HT-29 (cell line): ENCODE measurements at places on chromosomes 2 and 18. TPM values are rescaled to one million over a fixed set of nuclear protein-coding genes. Genes with fewer than 3 reads are reported as not detected.

DNA sequence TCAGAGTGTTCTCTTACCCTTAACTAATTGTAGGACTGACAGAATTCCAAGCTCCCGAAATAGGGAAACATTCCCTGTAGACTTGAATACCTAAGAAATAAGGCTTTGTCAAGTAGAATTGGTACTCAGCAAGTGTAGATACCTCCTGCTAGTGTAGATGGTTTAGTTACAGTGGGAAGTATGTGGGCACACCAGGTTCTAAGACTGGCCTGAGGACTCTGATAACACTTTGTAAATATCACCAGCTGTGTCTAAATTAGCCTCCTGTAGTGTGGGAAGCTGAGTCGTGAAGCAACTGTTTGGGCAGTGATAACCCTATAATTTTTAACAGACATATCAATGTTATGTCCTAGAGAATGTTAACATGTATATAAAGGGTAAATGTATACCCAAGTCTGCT is 304.5 kb downstream of the SLC8A1 start:
- no peak for DNase-seq

DNA sequence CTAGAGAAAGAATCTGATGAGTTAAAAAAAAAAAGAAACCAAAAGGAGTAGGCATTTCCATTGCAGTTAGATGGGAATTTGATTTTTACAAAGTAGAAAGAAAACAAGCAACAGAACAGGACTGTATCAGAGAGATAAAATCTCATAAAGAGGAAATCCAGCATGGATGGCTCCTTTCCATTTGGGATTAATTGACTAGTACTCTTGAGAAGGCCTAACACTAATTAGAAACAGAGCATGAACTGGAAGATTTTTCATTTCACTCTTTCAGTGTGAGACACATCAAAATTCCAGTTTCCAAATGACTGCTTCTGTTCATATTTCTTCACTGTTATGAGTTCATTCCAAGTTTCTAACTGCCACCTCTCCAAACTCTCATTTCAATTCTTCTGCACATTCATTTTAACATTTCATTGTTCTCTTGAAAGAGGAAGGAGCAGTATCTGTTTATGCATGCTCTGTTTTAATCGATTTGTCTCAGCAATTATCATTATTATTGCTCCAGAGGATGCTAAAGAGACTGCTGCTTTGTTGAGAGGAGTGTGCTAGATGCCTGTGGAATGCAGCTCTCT is 108.8 kb upstream of the PIEZO2 start:
- no peak for DNase-seq

DNA sequence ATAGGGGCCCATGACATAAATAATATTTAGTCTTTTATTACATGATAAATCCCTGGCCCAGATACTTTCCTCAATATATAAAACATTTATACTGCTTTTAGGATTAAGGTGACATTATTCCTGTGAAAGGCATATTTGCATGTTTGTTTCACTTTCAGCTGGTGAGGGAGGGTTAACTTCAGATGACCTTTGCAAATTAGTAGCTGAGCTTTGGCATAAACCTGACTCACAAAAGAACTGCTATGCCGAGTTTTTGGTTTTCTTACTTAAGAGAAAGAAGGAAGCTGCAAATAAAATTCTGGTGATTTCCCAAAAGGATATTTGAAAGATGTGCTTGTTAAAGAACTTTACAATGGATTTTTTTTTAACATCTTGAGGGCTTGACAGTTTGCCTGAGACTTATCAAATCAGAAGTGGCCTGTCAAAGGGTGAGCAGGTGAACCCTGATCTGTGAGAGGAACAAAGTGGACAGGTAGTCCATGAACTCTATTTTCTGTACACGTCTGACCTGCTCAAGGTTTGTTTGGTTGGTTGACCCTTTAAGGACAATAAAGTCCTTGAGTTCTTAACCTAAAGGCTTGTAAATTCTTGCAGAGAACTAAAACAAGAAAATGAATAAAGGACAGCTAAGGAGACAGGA is 93.5 kb downstream of the FAM124B start:
- DNase-seq, result no peak

GRCh38 chr2:27408601-27409320 is 630 bp downstream of the PPM1G start:
- peak; percentile 39 for DNase-seq

- no peak for DNase-seq
These were observed 309.7 kb downstream of the RAD51AP2 start for GRCh38 chr2:17208511-17208910.

DNA sequence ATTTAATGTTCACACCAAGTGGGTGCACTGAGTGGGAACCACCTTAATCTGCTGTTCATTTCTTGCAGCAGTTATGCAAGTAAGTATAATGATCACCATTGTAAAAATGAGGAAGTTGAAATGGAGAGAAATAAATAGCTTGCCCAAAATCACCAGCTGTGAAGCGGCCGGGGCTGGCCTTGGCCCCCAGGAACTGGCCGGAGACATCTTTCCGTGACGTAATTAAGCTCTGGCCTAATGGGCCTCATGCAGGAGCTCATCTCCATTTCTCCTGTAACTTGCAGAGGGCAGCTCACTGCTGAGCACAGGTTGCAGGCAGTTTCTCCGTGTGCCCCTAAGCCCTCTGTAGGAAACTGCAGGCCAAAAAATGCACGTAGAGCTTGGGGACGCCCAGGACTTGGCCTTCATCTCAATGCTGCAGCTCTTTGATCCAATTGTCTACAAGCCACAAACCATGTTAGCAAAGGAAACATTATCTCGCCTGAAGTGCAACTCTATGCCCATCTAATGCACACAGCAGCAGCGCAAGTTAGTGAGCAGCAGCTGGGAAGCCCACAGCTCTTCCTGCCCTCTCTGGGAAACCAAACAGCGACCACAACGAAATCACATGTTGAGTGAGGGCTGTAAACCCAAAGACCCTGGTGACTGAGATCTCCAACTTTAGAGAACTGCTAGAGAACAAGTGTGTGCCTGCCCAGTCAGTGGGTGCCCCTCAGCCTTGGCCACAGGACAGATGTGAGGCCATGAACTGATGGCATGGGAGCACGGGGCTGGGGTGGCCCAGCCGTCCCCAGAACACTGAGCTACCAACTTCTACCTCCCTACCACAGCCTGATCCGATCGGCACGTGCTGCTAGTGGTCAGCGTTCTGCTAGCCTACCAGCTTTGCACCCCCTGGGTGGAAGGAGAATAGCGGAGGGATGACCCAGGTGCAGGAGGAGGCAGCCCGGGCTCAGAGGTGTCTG is 28.8 kb downstream of the APCDD1 start:
- DNase-seq, result no peak

DNA sequence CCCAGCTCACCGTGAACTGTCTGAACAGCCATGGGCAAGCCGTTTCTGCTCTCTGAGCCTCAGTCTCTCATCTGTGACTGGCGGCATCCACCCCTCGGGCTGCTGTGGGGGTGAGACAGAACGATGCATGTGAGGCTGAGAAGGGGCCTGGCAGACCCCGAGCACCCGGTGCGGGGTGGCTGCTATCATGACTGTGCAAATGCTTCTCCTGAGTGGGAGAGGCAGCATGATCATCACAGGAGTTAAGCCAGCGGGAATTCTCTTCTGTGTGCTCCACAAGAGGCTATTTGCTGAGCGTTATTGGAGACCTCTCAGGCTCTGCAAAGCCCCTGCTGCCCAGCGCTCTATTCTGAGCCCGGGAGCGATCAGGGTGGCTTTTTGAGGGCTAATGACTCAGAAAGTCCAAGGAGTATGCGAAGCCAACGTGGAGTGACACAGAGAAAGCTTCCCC is 45.8 kb upstream of the ID2 start:
- DNase-seq, result no peak

DNA sequence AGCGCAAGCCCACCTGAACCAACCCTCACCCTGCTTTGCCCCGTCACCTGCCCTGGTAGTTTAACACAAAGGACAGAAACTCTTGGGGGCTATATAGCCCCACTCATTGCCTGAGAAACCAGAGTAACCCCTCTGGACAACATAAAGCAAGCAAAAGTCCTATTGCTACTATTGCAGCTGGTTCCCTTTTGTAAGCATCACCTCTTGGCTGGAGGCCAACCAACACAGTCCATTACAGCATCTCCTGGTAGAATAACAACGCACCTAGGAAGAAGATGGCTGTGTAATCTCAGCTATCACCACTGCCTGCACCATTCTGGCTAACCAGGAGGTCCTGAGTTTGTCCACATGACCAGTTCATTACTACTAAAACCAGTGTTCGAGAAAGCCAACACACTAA is 36.4 kb downstream of the FLACC1 start:
- no peak for DNase-seq

DNA sequence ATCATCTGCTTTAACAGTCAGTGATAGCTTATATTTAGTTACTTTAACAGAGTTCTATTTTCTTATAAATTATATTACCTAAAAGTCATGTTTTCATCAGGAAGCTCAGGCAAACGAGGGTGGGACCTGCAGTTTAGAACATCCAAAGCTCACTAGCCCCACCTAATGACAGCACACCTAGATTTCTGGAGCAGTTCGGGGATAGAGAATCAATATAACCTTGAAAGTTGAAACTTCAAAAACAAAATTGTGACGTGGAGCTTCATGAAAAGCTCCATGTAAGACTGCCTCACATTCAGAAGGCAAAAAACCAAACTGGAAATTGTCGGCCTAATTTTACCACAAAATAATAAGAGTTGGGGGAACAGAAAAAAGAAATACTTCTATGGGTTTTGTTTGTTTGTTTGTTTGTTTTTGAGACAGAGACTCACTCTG is 185.9 kb upstream of the CCDC150 start:
- DNase-seq, result peak; percentile 62

- no peak for DNase-seq
These were observed 10.2 kb downstream of the TMEM177 start for GRCh38 chr2:119689218-119689617.

GRCh38 chr2:233428438-233428837 is 74.1 kb downstream of the DGKD start:
- no peak for DNase-seq

DNA sequence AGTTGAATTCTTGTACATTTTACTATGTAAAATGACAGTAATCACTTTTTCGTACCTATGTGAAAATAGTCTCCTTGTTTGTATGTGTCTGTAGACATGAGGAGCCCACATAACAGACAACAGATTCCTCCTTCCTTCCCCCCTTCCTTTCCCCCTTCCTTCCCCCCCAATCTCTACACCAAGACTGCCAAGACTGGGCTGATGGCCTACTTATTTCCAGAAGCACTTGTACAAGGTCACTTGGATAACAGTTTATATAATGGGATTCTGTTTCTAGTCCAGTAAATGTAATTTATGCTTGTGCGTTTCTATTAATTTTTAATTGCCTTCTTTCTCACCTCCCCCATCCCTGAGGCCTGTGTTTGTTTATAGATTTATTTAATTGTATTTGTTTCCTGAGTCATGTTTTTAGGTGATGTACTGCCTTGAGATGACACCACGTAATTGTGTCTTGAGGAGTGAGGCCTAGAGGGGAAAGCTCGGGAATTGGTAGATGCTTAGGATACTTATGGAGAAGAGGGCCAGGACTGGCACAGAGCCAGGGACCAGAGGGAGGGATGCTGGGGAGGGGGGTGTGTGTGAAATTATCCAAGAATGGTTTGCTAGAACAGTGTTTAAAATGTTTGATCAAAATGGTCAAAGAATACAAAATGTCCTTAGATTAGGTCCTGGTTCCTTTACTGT is 12.3 kb downstream of the B3GNT2 start:
- DNase-seq, result no peak

- DNase-seq, result no peak
These were observed 487.0 kb downstream of the SUCLG1 start for GRCh38 chr2:83972128-83972527.

DNA sequence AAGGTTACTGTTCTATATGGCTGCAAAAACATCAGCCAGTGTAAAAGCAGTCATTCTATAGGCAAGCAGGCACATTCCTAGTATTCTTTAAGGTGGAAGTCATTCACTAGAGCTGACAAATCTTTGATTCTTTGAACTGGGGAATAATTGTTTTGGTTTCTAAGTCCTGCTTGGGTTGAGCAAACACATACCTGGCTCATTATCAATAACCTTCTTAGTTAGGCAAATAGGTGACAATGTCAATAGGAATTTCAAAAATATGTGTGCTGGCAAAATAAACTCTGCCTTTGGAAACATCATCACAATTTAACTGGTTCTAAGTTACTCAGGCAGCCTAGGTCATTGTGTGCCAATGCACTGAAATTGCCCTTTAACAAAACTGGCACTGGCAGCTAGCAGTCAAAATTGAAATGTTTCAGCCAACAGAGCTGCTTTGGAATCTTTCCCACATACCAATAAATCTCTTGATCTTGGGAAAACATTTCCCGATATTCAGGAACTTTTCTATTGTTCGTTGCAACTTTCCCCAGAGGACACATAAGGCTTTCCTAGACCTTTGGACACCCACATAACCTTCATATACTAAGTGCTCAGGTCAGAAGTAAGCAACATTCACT is 402.0 kb upstream of the MMADHC start:
- DNase-seq, result peak; percentile 58

DNA sequence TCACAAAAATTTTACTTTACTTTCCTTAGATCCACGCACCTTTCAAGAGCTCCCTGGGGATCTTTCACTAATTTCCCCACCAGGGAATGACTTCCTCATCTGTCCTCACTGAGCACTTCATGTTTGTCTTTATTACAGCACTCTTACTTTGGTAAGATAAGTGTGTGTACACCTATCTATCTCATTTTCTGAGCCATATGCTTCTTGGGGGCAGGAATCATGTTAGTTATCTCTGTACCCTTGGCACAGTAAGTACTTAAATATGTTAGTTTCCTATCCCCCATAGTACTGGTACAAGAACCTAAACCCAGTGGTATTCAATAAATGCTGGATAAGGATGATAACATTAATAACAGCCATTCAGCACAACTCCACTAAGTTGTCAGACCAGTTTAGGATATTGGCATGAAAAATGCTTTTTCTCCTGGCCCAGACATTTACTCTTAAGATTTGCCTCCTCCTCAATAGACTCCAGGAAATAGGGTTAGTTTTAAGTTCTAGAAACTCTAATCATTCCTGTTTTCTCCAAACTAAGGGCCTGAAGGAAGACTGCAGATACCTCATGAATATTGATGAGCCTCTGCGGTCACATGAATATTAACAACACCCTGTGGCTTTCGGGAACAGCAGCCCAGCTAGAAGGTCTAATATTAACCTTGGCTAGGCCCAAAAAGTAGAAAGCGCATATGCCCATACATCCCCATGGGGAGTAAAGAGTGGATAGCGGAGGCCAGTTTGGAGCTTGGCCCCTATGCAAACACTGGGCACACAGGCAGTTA is 38.2 kb downstream of the NHEJ1 start:
- peak; percentile 43 for DNase-seq

CTLA4 gene
- total RNA-seq, result not detected in 2 replicates

PPP1R1C gene
- 0.13 TPM in 1 of 2 replicates, not detected in the other for total RNA-seq

FAM124B gene
- not detected in 2 replicates for total RNA-seq

OTX1 gene
- 4.6 and 5.6 TPM in 2 replicates for total RNA-seq

ARHGAP25 gene
- total RNA-seq, result not detected in 2 replicates
